DMS 273 treated with DMSO at 0.1 percent for 48 hours (cell line): ENCODE measurements at places on chromosomes 6 and 20.

DNA sequence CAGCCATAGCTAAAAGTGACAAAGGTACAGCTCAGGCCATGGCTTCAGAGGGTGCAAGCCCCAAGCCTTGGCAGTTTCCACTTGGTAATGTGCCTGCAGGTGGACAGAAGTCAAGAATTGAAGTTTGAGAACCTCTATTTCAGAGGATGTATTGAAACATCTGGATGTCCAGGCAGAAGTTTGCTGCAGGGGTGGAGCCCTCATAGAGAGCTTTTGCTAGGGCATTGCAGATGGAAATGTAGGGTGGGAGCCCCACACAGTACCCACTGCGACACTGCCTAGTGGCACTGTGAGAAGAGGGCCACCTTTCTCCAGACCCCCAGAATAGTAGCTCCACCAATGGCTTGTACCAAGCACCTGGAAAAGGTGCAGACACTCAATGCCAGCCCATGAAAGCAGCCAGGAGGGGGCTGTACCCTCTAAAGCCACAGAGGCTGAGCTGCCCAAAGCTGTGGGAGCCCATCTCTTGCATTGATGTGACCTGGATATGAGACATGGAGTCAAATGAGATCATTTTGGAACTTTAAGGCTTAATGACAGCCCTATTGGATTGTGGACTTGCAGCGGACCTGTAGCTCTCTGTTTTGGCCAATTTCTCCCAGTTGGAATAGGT is 1299.4 kb upstream of the MAP3K7 start:
- DNase-seq, result no peak

DNA sequence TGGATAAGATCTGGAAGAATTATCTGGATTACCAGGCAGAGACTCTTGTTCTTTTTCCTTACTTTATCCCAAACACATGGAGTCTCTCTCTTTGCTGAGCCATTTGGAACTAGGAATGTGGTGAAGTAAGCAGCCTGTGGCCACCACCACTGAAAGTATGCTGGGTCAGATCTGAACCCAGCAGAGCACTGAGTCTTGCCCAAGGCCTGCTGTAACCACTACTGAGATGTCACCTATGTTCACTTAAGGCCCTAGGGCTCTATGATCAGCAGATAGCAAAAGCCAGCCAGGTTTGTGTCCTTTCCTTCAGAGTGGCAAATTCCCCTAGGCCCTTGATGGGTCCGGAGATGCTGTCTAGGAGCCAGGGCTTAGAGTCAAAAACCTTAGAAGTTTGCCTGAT is 103.3 kb upstream of the PLN start:
- no peak for DNase-seq

DNA sequence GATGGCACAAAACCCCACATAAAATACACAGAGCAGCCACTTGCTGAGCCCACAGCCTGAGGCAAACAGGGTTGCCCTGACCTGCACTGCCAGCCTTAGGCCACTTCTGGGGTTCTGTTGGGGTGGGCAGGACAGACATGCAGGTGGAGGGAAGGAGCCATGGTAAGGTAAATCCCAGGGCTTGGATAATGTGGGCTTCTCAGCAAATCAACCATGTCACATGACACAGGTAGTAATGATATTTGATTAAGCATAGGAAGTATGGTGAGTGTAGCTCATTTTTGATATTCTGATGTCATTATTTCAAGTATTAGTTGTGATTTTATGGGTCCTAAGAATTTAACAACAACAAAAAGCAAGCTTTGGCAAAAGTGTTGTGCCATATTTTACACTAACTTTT is 124.6 kb downstream of the FOXA2 start:
- DNase-seq, result no peak

GRCh38 chr20:62548471-62548870 is 72.7 kb upstream of the GATA5 start:
- no peak for DNase-seq

DNA sequence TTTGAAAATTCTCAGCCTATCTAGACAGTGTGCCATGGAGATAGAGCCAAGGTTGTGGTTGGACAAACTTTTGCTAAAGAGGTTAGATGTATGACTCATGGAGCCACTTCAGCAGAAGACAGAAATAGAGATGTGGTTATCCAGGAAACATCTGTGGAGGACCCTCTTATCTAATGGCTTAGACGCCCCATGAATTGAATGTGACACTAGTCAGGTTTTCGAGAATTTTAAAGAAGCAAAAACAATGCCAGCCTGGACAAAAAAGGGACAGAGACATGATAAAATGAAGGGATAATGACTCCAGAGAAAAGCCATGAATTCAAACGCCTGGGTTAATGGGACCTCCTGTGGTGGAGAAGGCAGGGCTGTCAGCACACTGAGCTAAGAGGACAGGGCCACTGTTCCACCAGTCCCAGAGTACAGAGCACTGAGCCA is 280.5 kb downstream of the CLVS2 start:
- no peak for DNase-seq

GRCh38 chr6:115362234-115362633 is 698.5 kb downstream of the FRK start:
- DNase-seq, result no peak

DNA sequence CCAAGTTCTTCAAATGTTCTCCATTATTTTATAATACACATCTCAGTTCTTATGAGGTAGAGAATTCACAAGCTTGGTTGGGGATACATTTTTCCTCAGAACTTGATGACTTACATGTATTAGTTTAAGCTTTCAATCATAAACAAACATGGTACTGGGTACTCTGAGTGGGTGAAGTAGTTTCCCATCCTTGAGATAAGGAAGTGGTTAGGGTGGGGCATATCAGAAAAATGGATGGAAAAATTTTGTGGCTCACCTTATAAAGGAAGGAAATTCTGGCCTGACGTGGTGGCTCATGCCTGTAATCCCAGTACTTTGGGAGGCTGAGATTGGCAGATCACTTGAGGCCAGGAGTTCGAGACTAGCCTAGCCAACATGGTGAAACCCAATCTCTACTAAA is 52.0 kb downstream of the CD164 start:
- no peak for DNase-seq

- no peak for DNase-seq
Measured at GRCh38 chr6:1473166-1473565, 83.8 kb downstream of the FOXF2 start.

DNA sequence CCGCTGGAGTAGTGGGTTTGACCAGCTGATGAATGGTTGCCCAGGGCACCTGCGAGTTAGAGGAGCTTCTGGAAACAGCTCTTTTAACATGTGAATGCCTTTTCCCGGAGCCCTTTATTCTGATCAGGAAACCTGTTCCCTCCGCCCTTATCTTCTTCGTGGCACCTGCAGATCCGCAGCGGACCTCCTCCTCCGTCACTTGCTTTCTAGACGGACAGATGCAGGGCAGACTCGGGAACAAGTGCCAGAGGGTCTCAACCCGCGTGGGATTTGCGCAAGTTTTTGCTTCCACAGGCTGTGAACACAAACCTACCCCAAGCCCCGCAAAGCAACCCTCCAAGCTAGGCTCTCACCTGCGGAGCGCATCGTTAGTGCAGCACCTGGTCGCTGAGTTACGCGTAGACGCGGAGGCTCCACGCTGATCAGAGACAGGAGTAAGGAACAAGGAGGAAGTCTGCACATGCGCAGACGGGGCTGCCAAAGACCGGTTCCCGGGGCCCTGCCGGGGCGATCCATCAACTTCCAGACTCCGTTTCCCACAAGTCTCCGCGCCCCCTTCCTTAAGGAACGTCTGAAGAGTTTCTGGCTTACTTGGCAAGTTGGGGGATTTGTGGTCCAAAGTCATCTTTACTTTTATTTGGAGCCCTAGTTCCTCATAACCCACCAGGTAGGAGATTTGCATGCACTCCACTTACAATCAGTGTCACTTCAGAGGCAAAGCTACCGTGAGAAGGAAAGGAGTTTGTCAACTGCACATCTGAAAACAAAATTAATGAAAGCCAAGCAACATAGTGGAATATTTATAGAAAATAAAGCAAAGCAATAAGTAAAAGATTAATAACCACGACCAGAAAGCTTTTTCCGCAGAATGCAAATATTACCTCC is 52.7 kb upstream of the ELMO2 start:
- DNase-seq, result no peak

- DNase-seq, result no peak
Measured at GRCh38 chr20:51768759-51769517, 748 bp upstream of the ATP9A start.

DNA sequence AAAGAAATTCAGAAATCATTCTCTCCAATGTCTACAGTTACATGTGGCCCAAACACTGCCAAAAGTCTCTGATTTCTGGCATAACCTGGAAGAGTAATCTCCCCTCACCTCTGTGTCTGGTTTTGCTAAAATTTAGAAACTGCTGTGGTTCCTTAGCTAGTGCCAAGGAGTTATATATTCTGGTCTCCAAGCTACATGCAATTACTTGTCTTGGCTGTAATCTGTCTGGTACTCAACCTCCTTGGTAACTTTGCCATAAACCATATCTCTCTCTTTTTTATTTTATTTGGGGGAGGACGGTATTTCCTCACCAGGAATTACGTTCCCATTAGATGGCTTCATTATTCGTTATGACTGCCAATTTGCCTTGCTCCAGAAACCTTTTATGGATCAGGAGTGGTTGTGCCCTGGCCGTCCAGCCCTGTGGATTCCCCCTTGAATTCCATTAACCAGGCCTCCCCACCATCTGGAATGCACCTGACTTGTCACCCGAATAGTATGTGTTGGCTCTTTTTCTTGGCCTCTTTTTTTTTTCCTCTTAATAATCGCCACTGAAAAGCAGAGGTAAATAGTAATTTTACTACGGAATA is 400.0 kb downstream of the CD83 start:
- no peak for DNase-seq
